ENCODE measurements at places on chromosomes 6 and 20.

DNA sequence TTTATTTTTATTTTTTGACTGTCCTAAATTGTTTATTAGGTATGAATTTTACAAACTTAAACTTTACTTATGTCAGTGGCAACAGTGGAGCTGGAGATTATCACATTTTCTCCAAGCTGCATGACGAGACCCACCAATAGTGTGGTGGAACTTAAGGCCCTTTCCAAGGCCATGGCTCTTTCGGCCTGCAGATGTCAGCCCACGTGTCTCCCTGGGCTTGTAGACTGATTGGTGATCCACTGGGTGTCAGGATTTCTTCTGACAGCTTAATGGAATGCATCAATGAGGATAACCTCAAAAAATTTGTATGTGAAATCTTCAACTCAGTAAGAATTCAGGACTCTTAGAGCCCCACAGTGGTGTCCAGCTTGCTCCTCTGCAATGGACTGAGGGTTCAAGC lies 32.3 kb upstream of the OVOL2 start:
- DNase-seq: no peak

DNA sequence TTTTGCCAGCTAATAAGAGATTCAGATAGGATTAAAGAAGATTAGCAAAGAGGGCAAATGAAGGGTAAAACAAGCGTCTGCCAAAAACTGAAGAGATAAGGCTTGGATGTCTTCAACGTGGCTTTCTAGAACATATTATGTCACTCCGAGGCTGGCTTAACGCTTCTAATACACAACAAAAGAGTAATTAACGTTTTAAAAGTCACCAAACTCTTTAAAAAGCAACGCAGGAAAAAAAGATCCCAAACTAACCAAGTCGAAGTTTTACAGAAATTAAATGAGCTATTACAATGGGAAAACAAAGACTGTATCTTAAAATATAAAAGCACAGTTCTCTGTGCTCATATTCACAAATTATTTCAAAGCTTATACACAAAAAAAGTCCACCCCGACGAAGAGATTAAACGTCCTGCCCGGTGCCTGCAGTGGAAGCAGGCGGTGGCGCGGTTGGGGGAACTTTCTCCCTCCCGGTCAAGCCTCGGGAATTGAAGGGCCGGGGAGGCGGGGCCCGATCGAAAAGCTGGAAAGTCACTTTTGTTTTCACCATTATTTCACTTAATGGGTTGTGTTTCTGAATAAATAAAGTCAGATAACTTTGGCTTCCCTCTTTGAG lies 1.2 kb downstream of the MAK start:
- peak; percentile 15 for DNase-seq

- no peak for DNase-seq
These were observed 34.0 kb downstream of the NUDT3 start for GRCh38 chr6:34358389-34358905.

- no peak for DNase-seq
These were observed 8.3 kb downstream of the FAM110A start for GRCh38 chr20:841568-842546.

GRCh38 chr6:36980129-36980528 lies 5.9 kb downstream of the MTCH1 start:
- DNase-seq: no peak

GRCh38 chr20:47785311-47785853 lies at the start of gene SULF2:
Gene SULF2 (minus strand): TSS chr20:47785481. CDS start chr20:47757363, 28,118 bp downstream.
- no peak for DNase-seq

DNA sequence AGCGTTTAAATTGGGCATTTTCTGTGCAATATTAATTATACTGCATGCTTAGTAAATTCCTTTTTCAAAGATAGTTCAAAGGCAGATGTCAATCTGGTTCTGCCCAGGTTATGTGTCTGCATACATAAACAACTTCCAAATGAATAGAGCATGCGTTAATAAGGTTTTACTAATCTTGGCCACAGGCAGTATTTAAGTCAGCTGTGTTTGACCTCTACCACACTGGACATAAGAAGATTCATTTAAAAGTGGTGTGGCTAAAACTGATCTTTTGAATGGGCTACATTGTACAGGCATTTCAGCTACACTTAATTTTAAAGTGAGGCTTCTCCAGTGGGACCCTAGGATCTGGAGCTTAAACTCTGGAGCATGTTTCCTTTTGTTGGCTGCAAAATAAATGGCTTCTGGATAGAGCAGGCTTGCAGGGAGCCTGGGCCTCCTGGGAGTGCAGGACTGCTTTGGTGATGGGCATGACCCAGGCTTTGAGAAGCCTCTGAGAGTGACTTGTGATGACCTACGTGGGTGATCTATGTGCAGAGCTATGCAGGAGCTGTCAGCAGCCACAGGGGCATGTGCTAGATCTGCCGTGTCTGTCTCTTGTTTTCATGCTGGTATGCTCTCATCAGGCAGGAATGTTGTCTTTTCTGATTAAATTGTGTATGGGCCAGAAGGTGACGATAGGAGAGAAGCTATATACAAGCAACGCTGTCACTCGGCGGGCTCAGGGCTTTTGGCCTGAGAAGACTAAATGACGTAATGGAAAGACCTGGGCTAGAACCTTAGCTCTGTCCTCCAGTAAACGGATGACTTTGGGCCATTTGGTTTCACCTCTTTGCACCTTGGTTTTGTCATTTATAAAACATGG lies 331.2 kb downstream of the QKI start:
- DNase-seq: no peak

- DNase-seq: no peak
These were observed 43.6 kb downstream of the CTCFL start for GRCh38 chr20:57481281-57481711.

DNA sequence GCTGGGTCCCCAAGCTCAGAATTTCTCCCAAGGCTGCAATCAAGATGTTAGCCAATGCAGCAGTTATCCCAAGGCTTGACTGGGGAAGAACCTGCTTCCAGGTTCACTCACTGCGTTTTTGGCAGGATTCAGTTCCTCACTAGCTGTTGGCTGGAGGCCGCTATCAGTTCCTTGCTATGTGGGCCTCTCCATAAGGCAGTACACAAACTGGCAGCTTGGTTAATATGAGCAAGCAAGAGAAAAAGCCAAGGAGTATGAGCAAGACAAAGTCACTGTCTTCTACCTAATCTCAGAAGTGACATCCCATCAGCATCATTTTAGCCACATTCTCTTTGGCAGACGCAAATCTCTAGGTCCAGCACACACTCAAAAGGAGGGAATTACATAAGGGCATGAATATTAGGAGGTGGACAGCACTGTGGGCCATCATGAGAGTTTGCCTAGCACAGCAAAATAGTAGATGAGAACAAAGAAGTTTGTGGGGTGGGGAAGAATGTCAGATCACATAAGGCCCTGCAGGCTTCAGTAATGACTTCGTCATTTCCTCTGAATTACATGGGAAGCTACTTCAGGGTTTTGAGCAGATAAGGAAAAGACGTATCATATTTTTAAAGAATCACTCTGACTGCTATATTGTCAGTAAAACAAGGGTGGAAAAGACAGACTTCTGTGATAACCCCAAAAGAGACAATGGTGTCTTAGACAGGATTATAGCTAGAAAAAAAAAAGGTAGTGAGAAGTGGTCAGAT lies 25.5 kb downstream of the LMBRD1 start:
- DNase-seq: no peak

- DNase-seq: no peak
These were observed 126.5 kb upstream of the FOXO3 start for GRCh38 chr6:108434222-108434621.

Data from CD4-positive, CD25-positive, alpha-beta regulatory T cell (primary cell).